ENCODE measurements at places on chromosomes 11 and 22. TPM values are rescaled to one million over a fixed set of nuclear protein-coding genes. Genes with fewer than 3 reads are reported as not detected.

GRCh38 chr11:96126917-96127595 is 203.1 kb upstream of the MTMR2 start:
- DNase-seq = no peak
- H3K36me3 ChIP-seq = no peaks in the 10 kb centered on the region
- no peaks in the 10 kb centered on the region for H3K27me3 ChIP-seq

IFITM1 gene
- 496 TPM for total RNA-seq

DNA sequence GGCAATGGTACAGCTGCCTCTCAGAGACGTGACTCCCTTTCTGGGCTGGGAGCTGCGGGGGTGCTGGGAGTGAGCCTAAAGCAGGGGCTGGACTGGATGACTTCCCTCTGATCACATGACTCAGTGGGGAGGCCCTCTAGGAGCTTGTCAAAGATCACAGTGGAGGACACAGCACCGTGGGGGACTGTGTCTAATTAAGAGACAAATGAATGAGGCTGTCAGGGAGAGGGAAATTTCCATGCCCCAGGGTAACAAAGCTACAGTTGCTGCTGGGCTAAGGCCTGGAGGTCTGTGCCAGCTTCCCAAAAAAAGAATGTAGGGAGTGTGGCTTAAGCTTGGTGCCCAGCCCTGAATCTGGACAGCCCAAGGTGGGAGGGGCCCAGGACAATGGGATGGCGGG is 262.8 kb upstream of the PLET1 start:
- H3K4me3 ChIP-seq = no peak overlapping the region
- no peak overlapping the region for H3K27ac ChIP-seq
- H3K27me3 ChIP-seq = no peaks in the 10 kb centered on the region

TH gene
- 4.1 TPM for total RNA-seq

MAML2 gene
- 15.0 TPM for total RNA-seq

OR8D1 gene
- not detected for total RNA-seq

- no peak for DNase-seq
- H3K27ac ChIP-seq = no peak overlapping the region
- H3K27me3 ChIP-seq = no peaks in the 10 kb centered on the region
- H3K4me1 ChIP-seq = no peaks in the 10 kb centered on the region
These were observed 41.6 kb upstream of the UCP3 start for GRCh38 chr11:74050465-74050864.

SMIM35 gene
- total RNA-seq = not detected

- peaks cover 23% of the 10 kb centered on the region for H3K4me1 ChIP-seq
- H3K4me3 ChIP-seq = peak overlapping the region; percentile 45
- H3K36me3 ChIP-seq = no peaks in the 10 kb centered on the region
- no peak for DNase-seq
- no peaks in the 10 kb centered on the region for H3K27me3 ChIP-seq
- peak overlapping the region; percentile 49 for H3K27ac ChIP-seq
These were observed 55.9 kb upstream of the CCDC188 start for GRCh38 chr22:20206709-20207215.

HBB gene
- total RNA-seq = 187 TPM

GRCh38 chr11:113504586-113504985 is 29.4 kb upstream of the DRD2 start:
- H3K27ac ChIP-seq = no peak overlapping the region
- DNase-seq = no peak
- H3K4me3 ChIP-seq = no peak overlapping the region
- no peaks in the 10 kb centered on the region for H3K4me1 ChIP-seq

- H3K27me3 ChIP-seq = no peaks in the 10 kb centered on the region
- no peak overlapping the region for H3K27ac ChIP-seq
- no peaks in the 10 kb centered on the region for H3K4me1 ChIP-seq
- H3K36me3 ChIP-seq = no peaks in the 10 kb centered on the region
- H3K4me3 ChIP-seq = no peak overlapping the region
- no peak for DNase-seq
These were observed 24.7 kb downstream of the CHEK1 start for GRCh38 chr11:125649465-125650166.

- no peak for DNase-seq
- no peaks in the 10 kb centered on the region for H3K27me3 ChIP-seq
- H3K4me3 ChIP-seq = no peak overlapping the region
- H3K36me3 ChIP-seq = no peaks in the 10 kb centered on the region
- H3K27ac ChIP-seq = no peak overlapping the region
These were observed 31.4 kb downstream of the XKR3 start for GRCh38 chr22:16793831-16794230.

GRCh38 chr11:86442420-86442819 is 67.7 kb downstream of the CCDC81 start:
- DNase-seq = no peak
- no peak overlapping the region for H3K4me3 ChIP-seq
- no peaks in the 10 kb centered on the region for H3K36me3 ChIP-seq
- H3K4me1 ChIP-seq = no peaks in the 10 kb centered on the region
- no peaks in the 10 kb centered on the region for H3K27me3 ChIP-seq

MYBPC3 gene
- 0.32 TPM for total RNA-seq

DNA sequence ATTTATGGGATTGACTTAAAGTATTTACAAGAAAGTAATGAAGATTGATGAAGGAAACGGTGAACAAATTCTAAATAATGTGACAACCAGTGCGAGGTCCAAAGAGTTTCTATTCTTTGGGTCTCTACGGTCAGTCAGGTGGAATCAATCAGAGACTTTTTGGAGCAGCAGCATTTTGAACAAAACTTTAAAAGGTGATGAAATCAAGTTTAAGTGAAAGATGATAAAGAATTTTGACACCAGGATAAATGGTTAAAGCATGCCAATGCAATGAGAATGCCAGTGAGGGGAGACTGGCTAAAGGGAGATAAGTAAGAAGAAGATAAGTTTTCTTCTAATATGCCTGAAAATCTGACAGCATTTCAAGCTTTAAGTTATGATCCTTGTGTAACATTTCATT is 67.9 kb downstream of the DCUN1D5 start:
- H3K27me3 ChIP-seq = no peaks in the 10 kb centered on the region
- H3K4me3 ChIP-seq = no peak overlapping the region
- no peak for DNase-seq
- no peaks in the 10 kb centered on the region for H3K36me3 ChIP-seq
- H3K27ac ChIP-seq = no peak overlapping the region

C22orf42 gene
- total RNA-seq = not detected

- peak; percentile 12 for DNase-seq
- H3K27ac ChIP-seq = no peak overlapping the region
- H3K36me3 ChIP-seq = no peaks in the 10 kb centered on the region
These were observed 144.1 kb downstream of the CEP164 start for GRCh38 chr11:117471776-117472175.

DNA sequence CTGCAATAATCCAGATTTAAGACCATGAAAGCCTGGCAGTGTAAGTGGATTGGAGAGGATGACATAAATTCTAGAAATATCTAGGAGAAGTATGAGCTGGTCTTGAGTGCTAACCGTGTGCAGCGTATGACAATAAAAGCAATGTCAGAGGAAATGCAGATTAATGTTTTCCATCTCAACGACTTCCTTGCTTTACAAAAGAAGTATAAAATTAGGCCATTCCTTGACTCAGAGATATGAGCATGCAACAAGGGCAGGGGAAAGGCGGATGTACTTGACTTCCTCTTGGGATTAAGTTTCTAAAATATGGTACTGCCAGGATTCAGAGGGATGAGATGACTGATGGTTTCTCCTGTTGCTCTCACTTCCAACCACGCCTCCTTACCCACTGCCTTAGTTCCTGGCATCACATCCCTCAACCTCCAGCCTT is 32.3 kb downstream of the ADAMTS15 start:
- no peaks in the 10 kb centered on the region for H3K27me3 ChIP-seq
- H3K4me3 ChIP-seq = no peak overlapping the region
- no peaks in the 10 kb centered on the region for H3K36me3 ChIP-seq

GRCh38 chr11:14455648-14456430 is 43.8 kb downstream of the COPB1 start:
- H3K27me3 ChIP-seq = no peaks in the 10 kb centered on the region
- H3K4me1 ChIP-seq = no peaks in the 10 kb centered on the region
- no peak overlapping the region for H3K27ac ChIP-seq
- no peaks in the 10 kb centered on the region for H3K36me3 ChIP-seq

HNRNPUL2 gene
- total RNA-seq = 50.0 TPM

GRCh38 chr11:122633219-122633829 is 22.2 kb upstream of the UBASH3B start:
- no peaks in the 10 kb centered on the region for H3K36me3 ChIP-seq
- H3K27ac ChIP-seq = no peak overlapping the region
- H3K27me3 ChIP-seq = no peaks in the 10 kb centered on the region
- H3K4me3 ChIP-seq = no peak overlapping the region
- no peak for DNase-seq

SUSD2 gene
- 4.1 TPM for total RNA-seq

DNA sequence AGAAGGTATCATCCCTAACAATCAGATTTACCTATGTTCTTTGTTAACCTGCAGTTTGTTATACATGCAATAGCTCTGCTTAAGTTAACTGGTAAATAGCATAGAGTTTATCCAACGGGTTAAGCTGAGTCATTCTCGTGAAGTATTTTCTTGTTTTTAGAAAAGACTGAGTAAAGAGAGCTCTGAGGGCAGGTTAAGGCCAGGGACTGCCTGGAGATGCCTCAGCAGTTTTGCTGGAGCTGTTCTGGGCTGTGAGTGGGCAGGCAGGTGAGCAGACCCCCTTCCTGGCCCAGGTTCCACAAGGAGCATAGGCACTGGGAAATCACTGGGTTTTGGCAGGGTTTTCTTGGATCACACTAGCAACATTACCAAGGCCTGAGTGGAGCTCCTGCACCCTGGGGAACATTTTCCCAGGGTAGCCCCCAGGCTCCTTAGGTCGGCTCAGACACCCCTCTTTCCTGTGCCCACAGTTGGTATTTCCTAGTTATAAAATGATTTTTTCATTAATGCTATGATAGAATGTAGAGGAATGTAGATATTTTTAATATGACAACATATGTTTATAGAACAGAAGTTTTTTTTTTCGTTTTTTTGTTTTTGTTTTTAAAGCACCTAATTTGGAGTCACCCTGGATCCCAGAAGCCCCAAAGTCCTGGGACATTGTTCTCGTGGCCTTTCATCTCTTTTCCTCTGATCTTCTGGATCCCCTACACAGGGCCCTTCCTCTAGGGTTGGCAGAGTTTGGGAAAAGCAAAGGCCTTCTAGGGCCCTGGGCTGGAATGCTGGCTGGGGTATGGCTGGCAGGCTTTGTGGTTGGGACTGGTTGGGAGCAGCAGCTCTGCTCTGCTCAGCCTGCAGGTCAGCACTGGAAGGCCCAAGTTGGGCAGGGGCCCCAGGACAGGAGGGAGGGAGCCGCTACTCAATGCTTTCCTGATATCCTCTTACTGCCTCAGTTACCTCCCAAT is 26.7 kb downstream of the IRAG1 start:
- H3K4me1 ChIP-seq = peaks cover 23% of the 10 kb centered on the region
- H3K36me3 ChIP-seq = no peaks in the 10 kb centered on the region
- DNase-seq = peak; percentile 33
- no peak overlapping the region for H3K4me3 ChIP-seq

DNA sequence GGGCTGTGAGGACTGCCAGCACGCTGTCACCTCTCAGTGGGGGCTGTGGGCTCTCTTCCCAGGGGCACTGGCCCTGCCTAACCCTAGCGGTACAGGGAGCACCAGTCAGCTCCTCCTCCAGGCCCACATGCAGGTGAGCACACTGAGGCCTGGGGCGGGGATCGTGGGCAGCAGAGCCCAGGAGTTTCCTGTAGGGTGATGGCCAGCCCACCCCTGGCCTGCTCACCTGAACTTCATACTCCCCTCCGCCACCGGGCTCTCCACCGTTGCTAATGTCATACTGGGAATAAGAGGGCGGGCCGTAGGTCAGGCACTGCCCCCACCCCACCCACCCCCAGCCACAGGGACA is 10.0 kb upstream of the TREH start:
- H3K27me3 ChIP-seq = no peaks in the 10 kb centered on the region
- peak overlapping the region; percentile 26 for H3K4me3 ChIP-seq
- H3K27ac ChIP-seq = no peak overlapping the region
- DNase-seq = peak; percentile 52
- peaks cover 3% of the 10 kb centered on the region for H3K4me1 ChIP-seq

DNA sequence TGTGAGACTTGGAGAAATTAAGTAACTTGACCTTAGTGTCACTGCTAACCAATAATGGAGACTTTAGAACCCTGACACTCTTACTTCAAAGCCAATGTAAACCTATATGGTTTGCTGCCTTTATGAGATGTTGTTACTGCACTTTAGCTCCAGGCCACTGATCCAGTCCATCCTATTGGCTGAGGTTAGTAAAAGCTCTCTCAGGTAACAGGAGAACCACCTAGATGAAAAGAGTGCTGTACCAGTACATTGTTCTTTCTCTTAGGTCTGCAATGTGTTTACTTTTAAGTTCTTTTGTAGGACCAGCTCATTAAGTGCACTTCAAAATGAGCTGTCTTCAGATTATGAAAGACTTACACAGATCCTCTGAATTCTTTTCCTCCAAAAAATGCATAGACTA is 994.0 kb upstream of the FAT3 start:
- H3K27ac ChIP-seq = no peak overlapping the region
- DNase-seq = no peak
- H3K27me3 ChIP-seq = no peaks in the 10 kb centered on the region
- H3K36me3 ChIP-seq = no peaks in the 10 kb centered on the region

GLB1L2 gene
- 11.2 TPM for total RNA-seq

DNA sequence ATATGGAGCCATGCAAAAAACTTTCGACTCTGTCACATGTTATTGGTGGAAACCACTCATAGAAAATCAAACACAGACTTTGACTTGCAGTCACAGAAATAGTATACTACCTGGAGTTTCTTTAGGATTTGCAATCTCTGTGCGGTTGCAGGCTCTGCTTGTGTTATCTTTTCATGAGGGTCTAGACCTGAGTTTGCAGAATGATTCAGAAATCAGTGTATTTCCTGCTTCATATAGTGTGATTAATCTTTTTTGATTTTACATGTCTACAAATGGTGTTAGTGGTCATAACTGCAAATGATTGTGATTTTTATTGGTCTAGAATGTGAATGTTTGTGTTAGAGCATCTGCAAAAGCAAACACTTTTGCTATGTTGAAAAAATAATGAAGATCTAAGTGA is 690.2 kb downstream of the NTM start:
- H3K36me3 ChIP-seq = no peaks in the 10 kb centered on the region
- no peak overlapping the region for H3K27ac ChIP-seq
- H3K4me1 ChIP-seq = no peaks in the 10 kb centered on the region
- H3K4me3 ChIP-seq = no peak overlapping the region

PHLDB1 gene
- 139 TPM for total RNA-seq

- no peaks in the 10 kb centered on the region for H3K27me3 ChIP-seq
- no peak overlapping the region for H3K4me3 ChIP-seq
- no peak overlapping the region for H3K27ac ChIP-seq
- no peaks in the 10 kb centered on the region for H3K36me3 ChIP-seq
These were observed 218.2 kb upstream of the CCDC179 start for GRCh38 chr11:23078289-23078971.

- H3K4me3 ChIP-seq = peak within 1 kb of the TSS; percentile 47
- H3K36me3 ChIP-seq = no peaks in the 10 kb centered on the region
- H3K27me3 ChIP-seq = no peaks in the 10 kb centered on the region
- DNase-seq = peak; percentile 100
These were observed at the start of gene RAB36 for GRCh38 chr22:23144932-23145877. Gene RAB36 (plus strand): TSS chr22:23145477. CDS start chr22:23146617, 1,140 bp downstream.

OR51B4 gene
- total RNA-seq = 0.63 TPM

DNA sequence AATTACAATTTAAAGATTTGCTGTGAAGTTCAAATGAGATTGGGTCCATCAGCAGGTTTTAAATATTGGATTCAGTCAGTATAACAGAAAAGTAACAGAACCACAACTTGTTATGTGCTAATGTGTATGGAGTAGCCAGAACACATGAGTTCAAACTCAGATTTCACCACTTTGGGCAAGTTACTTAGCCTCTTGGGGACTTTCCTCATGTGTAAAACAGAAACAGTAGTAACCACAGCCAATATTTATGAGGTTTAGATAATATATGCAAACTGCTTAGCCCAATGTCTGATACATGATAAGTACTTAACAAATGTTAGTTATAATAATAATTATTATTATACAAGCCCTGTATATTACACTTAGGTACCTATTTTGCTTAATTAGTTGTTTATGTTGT is 21.8 kb upstream of the SLC5A12 start:
- H3K36me3 ChIP-seq = no peaks in the 10 kb centered on the region
- DNase-seq = no peak

CSNK2A3 gene
- 1.9 TPM for total RNA-seq

KCNK7 gene
- 4.0 TPM for total RNA-seq

GAL gene
- total RNA-seq = not detected

NECTIN1 gene
- total RNA-seq = 6.3 TPM
